ENCODE measurements at places on chromosomes 11 and 22.

DNA sequence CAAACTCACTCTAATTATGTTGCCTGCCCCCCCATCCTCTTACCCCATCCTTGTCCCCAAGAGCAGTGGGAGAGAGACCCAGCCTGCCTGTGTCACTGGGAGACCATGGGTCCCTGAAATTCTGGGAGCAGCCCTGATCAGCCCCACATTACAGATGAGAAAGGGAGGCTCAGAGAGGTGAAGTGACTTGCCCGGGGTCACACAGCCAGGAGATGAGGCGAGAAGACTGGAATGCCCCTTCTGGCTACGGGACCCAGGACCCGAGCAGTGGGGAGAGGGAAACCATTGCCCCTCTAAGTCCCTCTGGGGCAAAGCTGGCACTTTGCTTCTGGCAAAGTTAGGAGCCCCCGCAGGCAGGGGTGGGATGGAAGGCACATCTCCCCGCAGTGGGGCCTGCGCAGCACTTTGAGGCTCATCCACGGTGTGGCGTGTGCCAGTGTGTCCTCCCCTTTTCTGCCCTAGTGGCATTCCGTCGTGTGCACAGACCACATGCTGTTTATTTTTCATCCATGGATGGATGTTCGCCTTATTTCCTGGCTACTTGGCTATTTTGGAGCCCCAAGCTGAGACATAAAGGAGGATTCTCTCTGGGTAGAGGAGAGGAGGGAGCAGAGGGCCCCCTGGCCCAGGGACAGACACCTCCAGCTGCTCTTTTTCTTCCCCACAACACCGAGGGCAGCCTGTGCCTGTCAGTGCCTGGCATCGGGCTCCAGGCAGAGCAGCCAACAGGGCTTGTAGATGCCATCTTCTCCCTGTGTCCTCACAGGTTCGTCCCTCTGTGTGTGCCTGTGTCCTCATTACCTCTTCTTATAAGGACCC is 3.7 kb upstream of the FGF3 start:
- H3K27me3 ChIP-seq: peaks cover 59% of the 10 kb centered on the region
- no peak overlapping the region for H3K4me3 ChIP-seq
- no peak for DNase-seq
- H3K4me1 ChIP-seq: peaks cover 4% of the 10 kb centered on the region

DNA sequence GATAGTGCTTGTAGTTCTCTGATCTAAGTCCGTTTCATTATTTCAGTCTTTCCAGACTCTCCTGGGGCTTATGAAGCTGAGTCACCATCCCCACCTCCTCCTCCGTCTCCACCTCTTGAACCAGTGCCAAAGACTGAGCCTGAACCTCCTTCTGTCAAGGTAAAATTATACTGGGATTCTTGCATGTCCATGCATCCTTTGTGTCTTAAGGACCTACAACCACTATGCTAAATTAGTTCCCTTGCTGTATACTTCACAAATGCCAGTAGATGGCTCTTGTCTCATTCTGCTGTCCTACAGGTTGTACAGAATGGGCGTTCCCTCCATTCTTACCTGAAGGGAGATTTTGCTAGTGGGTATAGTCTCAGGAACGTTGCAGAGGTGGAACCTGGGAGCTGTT is 42.2 kb downstream of the POLD3 start:
- no peaks in the 10 kb centered on the region for H3K27me3 ChIP-seq
- DNase-seq: no peak
- peaks cover 26% of the 10 kb centered on the region for H3K36me3 ChIP-seq
- H3K27ac ChIP-seq: no peak overlapping the region
- no peak overlapping the region for H3K4me3 ChIP-seq
- no peaks in the 10 kb centered on the region for H3K4me1 ChIP-seq

- peaks cover 3% of the 10 kb centered on the region for H3K27me3 ChIP-seq
- no peak overlapping the region for H3K27ac ChIP-seq
- H3K4me3 ChIP-seq: no peak overlapping the region
- H3K4me1 ChIP-seq: peaks cover 6% of the 10 kb centered on the region
- H3K36me3 ChIP-seq: no peaks in the 10 kb centered on the region
These were observed 61.8 kb upstream of the USP47 start for GRCh38 chr11:11779975-11780374.

DNA sequence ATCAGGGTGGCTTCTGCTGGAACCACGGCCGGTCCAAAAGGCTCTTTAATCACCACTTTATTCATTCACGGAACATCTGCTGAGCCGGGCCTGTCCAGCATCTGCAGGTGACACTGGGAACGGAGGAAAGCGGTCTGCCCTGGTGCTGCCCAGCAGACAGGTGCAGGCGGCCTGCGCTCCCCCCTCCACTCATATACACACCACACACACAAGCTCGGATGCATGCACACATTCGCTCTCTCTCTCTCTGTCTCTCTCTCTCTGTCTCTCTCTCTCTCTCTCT is 736.9 kb downstream of the BRD1 start:
- no peak overlapping the region for H3K27ac ChIP-seq
- peaks cover 3% of the 10 kb centered on the region for H3K27me3 ChIP-seq
- no peak for DNase-seq
- peaks cover 3% of the 10 kb centered on the region for H3K4me1 ChIP-seq
- H3K4me3 ChIP-seq: no peak overlapping the region

DNA sequence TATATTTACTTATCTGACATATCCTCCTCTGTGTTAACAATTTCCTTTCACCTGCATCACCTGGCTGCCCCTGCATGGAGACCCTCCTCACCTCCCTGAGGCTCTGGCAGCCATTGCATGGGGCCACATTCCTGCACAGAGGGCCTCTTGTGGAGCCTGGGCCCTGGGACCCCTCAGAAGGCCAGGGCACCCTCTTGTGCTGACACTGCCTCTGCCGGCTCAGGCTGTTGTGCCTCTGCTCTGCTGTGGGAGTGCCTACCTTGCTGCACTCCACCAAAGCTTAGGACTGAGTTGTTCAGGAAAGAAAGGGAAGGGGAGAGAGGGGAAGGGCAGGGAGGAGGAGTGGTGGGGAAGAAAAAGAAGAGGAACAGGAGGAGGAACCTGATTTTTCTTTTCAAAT is 194.5 kb downstream of the ADAMTS15 start:
- no peaks in the 10 kb centered on the region for H3K27me3 ChIP-seq
- H3K4me3 ChIP-seq: no peak overlapping the region
- H3K27ac ChIP-seq: no peak overlapping the region
- DNase-seq: no peak
- H3K4me1 ChIP-seq: peaks cover 15% of the 10 kb centered on the region

GRCh38 chr11:2362414-2362813 is 14.7 kb upstream of the CD81 start:
- no peaks in the 10 kb centered on the region for H3K4me1 ChIP-seq
- H3K36me3 ChIP-seq: no peaks in the 10 kb centered on the region
- no peak for DNase-seq
- no peak overlapping the region for H3K4me3 ChIP-seq

- H3K27me3 ChIP-seq: no peaks in the 10 kb centered on the region
- peaks cover 13% of the 10 kb centered on the region for H3K4me1 ChIP-seq
- H3K4me3 ChIP-seq: no peak overlapping the region
- DNase-seq: no peak
- H3K27ac ChIP-seq: no peak overlapping the region
These were observed 23.7 kb downstream of the FAR1 start for GRCh38 chr11:13692172-13692571.

DNA sequence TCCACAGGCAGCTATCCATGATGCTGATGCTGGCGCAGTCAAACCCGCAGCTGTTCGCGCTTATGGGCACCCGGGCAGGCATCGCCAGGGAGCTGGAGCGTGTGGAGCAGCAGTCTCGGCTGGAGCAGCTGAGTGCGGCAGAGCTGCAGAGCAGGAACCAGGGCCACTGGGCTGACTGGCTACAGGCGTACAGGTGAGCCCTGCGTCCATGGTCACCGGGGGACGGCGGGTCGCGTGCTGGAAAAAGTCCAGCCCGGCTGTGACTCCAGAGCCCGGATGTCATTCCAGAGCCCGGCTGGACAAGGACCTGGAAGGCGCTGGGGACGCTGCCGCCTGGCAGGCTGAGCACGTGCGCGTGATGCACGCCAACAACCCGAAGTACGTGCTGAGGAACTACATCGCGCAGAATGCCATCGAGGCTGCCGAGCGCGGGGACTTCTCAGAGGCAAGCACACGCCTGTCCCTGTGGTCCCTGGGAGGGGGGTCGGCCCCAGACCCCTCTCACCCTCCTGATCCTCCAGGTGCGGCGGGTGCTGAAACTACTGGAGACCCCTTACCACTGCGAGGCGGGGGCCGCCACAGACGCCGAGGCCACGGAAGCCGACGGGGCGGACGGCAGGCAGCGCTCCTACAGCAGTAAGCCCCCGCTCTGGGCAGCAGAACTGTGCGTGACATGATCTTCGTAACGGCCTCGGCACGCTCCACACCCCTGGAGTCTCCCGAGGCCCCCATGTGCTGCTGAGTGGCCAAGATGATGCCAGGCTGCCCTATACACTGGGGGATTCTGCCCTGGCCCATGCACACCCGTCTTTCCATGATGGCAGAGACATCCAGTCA is 16.1 kb downstream of the SELENOO start:
- H3K27me3 ChIP-seq: no peaks in the 10 kb centered on the region
- peaks cover 51% of the 10 kb centered on the region for H3K36me3 ChIP-seq
- no peak for DNase-seq
- H3K27ac ChIP-seq: no peak overlapping the region
- peaks cover 5% of the 10 kb centered on the region for H3K4me1 ChIP-seq

- DNase-seq: no peak
- H3K27ac ChIP-seq: peak overlapping the region; percentile 60
- H3K36me3 ChIP-seq: peaks cover 34% of the 10 kb centered on the region
- H3K27me3 ChIP-seq: no peaks in the 10 kb centered on the region
- peaks cover 48% of the 10 kb centered on the region for H3K4me1 ChIP-seq
These were observed 22.6 kb upstream of the ADSL start for GRCh38 chr22:40323681-40324171.

DNA sequence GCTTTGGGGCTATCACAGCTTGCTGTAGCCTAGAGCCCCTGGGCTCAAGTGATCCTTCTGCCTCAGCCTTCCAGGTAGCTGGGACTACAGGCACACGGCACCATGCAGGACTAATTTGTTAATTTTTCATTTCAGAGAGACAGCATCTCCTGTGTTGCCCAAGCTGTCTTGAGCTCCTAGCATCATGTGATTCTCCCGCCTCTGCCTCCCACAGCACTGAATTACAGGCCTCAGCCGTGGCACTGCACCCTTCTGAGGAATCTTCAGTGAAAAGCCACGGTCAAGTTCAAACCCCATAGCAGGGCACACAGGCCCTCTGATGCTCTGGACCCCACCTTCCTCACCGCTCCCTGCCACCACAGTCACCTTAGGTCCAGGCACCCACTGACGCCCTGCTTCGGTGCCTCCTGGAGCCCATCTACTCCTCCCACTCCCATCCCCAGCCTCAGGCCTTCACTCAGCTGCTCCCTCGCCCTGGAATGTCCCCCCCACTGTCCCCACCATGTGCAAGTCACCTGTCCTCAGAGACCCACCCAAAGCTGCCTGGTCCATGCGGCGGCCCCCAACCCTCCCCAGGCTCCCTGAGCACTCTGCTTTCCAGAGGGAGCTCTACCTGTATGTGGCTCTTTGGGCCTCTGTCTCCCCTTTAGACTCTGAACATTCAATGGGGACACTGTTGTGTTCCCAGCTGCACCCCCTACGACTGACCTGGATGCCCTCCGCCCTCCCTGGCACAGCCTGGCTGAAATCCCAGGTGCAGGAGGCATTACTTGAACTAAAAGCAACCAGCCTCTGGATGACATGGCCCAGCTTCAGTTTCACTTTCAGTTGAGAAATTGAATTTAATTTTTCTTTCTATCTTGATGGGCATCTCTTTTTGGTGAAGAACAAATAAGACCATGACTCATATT is 1.6 kb downstream of the APOL2 start:
- H3K4me1 ChIP-seq: peaks cover 21% of the 10 kb centered on the region
- H3K36me3 ChIP-seq: peaks cover 6% of the 10 kb centered on the region
- no peak overlapping the region for H3K4me3 ChIP-seq
- no peak overlapping the region for H3K27ac ChIP-seq
- H3K27me3 ChIP-seq: peaks cover 4% of the 10 kb centered on the region

DNA sequence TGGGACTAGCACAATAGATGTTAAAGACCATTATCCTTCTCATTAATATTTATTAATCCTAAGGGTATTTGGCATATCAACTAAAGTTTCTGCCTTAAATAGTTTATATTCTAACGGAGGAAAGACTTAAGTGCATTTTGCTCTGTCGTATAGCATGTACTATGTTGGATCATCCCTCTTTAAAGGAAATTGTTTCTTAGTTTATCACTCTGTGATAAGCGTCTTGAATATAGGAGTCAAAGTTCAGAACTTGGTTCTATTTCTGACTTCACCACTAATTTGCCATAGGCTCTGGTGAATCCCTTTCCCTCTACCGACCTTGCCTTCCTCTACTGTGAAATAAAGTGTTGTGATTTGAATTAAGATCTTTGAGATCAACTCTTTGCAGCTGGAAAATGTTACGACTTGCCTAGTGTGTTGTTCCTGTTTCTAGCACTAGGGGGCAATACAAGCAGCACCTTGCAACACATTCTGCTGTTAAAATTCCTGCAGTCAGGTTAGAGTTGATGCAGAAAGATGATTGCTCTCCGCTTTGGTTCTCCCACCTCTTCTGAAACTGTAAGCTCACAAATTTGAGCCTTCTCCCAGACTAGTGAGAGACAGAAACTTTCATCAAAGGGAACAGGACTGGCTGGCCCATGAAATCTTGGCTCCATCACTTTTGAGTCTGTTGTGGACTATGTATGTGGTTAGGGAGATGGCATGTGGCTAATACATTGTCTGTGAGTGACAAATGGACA is 27.8 kb upstream of the ZNRF3 start:
- no peak overlapping the region for H3K27ac ChIP-seq
- H3K36me3 ChIP-seq: no peaks in the 10 kb centered on the region
- DNase-seq: peak; percentile 51
- no peaks in the 10 kb centered on the region for H3K27me3 ChIP-seq

- no peak overlapping the region for H3K4me3 ChIP-seq
- peaks cover 71% of the 10 kb centered on the region for H3K36me3 ChIP-seq
- no peak for DNase-seq
- no peaks in the 10 kb centered on the region for H3K27me3 ChIP-seq
- no peak overlapping the region for H3K27ac ChIP-seq
These were observed 84.0 kb downstream of the RSF1 start for GRCh38 chr11:77736473-77736872.

GRCh38 chr11:116857316-116857715 is 19.9 kb upstream of the APOA1 start:
- H3K27ac ChIP-seq: no peak overlapping the region
- DNase-seq: no peak
- peaks cover 40% of the 10 kb centered on the region for H3K36me3 ChIP-seq
- H3K4me1 ChIP-seq: no peaks in the 10 kb centered on the region

DNA sequence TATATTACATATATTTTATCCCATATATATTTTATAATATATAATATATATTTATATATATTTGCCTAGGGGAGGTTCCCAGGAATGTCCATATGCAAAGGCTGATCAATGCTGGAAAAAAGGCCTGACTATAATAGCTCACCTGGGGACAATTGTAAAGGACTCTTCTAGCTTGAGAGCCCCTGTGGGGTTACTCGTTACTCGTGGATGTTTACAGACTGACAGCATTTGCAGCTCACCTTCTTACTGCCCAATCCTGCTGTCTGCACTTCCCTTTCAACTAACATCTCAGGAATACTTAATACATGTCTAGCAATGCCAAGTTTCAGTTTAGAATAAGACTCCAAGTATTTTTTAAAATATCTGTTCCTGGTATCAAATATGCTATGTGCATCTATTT is 1365.4 kb upstream of the RAG2 start:
- DNase-seq: no peak
- peaks cover 54% of the 10 kb centered on the region for H3K36me3 ChIP-seq
- H3K27me3 ChIP-seq: peaks cover 2% of the 10 kb centered on the region
- H3K4me1 ChIP-seq: peaks cover 4% of the 10 kb centered on the region

- no peak overlapping the region for H3K4me3 ChIP-seq
- peaks cover 37% of the 10 kb centered on the region for H3K4me1 ChIP-seq
- no peaks in the 10 kb centered on the region for H3K36me3 ChIP-seq
- no peak for DNase-seq
These were observed 20.3 kb upstream of the MICAL2 start for GRCh38 chr11:12090061-12090591.
